Mesothelial cell of epicardium (in vitro differentiated cells): ENCODE measurements at places on chromosomes 7 and 10. TPM values are rescaled to one million over a fixed set of nuclear protein-coding genes. Genes with fewer than 3 reads are reported as not detected.

C10orf67 gene
- 0.11 to 0.22 TPM in 2 of 3 replicates, not detected in the other for total RNA-seq

DNA sequence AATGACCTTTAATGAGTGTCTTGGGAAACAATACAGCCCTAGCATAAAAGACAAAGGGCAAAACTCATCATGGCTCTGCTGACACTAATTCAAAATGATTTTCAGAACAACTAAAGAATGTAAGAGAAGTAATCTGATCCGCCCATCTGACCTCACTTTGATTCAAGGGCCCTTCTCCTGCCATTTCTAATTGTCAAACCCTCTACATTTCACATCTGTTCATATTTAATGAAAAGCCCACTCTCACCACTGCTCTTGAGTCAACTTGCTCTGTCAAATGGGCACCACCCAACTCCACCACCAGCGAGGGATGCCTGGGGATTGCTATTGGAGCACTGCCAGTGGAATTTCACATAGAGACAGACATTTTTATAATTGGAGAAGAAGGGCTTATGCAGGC is 639.2 kb downstream of the KCNMA1 start:
- DNase-seq, result no peak

DNA sequence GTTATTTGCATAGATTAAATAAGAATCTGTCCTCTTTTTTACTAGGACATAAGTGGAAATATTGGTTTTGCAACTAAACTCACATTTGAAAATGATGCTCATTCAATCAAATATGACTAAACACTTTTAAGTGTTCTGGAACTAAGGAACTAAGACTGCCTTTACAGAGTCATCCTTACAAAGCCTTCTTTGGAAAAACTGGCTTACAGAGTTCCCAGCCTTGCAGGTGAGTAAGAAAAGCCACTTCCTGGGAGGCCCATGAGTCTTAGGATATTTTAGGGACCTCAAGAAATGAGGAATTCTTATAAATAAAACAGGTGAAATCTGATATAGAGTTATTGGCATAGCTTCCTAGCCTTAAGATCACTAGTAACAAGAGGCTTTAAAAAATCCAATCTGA is 135.5 kb downstream of the ALOX5 start:
- DNase-seq, result no peak

GRCh38 chr10:63698787-63699150 is 177.6 kb downstream of the REEP3 start:
- DNase-seq, result no peak

- no peak for DNase-seq
These were observed 71.6 kb upstream of the CAMK2B start for GRCh38 chr7:44396931-44397545.

DNA sequence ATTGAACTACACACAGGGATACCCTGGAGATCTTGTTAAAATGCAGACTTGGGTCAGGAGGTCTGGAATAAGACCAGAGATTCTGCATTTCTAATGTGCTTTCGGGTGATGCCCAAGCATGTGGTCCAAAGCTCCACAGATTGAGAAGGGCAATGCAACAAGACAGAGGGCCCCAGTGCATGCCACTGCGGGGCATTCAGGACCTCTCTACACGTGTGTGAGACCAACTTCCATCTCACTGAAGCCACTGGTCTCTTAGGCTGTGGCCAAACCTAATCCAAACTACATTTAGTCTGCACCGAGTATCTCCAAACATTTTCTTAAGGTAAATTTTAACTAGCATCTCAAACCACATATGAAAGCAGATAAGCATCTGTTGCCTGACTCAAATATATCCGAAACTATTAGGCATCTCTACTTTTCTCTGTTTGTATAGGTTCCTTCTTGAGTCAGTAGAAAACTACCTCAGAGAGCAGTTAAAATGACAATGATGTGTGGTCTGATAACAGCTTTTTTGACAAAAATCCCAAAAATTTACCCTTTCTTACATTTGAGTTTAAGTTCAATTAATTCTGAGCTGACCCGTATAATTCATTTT is 107.5 kb downstream of the ELMO1 start:
- no peak for DNase-seq
